Amygdala (tissue), 56 donors: ENCODE measurements at places on chromosomes 1 and 21.

GRCh38 chr1:200128944-200129879, 101.7 kb downstream of the NR5A2 start:
- no peak for DNase-seq

GRCh38 chr1:227895828-227896685, 51.7 kb downstream of the WNT9A start:
- peak; percentile 77 for DNase-seq

- DNase-seq, result no peak
These were observed 5.7 kb downstream of the URB1 start for GRCh38 chr21:32387151-32387550.

DNA sequence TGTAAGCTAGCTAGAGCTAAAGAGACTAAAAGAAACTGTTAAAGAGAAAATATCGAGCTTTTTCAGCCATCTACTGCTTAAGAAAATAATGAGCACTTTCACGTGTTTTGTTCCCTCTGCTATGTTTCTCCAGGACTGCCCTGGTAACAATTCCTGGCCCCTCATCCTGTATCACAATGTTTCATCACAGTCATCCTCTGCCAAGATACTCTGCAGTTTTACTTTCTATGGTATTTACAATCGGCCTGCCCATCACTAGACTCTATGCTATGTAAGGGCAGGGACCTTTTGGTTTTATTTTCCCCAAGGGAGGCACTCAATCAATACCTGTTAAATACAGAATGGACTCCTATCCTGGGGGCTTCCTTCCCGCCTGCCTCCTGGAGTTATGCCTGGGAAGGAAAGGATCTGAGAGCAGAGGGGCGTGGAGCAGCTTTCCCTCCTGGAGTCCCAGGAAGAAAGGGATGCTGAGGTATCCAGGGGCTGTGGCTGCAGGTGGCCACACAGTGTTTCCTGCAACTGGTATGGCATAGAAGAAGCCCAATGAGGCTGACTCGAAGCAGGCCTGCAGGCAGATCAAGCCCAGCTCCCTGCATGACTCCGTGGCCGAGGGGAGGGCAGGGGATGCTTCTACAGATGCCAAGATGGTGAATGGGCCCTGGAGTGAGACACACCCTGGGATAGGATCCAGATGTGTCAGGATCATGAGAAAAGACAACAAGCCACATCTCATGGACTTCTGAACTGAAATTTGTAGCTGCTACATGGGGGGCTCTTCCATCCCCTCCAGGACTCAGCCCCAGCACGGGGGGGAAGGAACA, 52.9 kb downstream of the MATN1 start:
- DNase-seq, result no peak

DNA sequence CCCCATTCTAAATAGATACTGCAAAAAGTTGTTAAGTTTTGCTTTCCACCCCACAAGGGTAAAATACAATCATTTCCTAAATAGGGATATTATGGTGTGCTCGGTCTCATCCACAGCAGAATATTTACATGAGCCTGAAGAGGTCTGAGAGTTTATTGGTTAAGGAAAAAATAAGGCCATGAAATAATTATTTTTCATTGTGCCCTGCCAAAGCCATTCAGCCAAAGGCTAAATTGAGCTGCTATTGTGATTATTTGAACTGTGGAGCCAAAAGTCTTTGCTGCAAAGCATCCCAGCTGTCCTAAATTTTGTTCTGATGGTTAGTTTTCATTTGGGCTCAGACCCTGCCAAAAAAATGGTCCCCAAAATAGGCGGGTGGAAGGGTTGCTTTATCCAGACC, 298.7 kb upstream of the ESRRG start:
- DNase-seq, result no peak

GRCh38 chr21:22544747-22545146, 1546.5 kb downstream of the NCAM2 start:
- DNase-seq, result no peak

DNA sequence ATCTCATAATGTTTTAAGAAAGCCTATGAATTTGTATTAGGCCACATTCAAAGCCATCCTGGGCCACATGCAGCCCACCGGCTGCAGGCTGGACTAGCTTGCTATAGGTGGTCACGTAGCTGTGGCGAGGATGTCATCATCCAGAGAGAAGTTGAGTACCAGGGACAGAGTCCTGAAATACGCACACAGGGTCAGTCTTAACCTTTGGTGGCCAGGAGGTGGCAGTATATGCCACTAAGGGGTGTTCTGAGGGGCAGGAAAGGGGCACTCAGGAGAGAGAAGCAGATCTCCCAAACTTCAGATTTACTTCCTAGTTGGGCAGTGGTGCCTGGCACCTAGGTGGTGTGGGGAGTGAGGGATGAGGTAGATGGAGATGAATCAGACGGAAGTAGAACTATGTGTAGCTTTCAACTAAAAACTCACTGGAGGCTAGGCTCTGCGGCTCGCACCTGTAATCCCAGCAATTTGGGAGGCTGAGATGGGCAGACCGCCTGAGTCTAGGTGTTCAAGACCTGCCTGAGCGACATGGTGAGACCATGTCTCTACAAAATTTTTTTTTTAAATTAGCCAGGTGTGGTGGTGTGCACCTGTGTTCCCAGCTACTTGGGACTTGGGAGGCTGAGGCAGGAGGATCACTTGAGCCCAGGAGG, 16.3 kb upstream of the CDK18 start:
- DNase-seq, result no peak
